ENCODE measurements at places on chromosomes 3 and 15.

GRCh38 chr15:90701880-90702630, 15.1 kb upstream of the BLM start:
- DNase-seq: no peak

DNA sequence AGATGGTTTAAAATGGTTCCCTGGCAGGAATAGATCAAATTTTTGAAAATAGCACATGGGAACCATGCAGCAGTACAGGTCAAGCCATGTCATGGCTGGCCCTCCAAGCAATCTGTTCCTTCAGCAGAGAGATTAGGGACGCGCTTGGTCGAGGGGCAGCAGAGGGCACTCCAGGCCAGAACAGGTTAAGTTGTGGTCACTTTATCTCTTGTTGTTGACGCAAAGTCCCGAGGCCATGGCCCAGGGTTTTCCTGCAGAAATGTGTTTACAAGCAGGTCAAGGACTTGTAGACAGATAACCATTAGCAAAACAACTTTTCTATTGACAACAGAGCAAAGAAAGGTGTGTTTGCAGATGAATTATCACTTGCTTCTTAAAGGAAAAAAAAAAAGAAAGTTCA, 570.0 kb upstream of the NR2F2 start:
- no peak for DNase-seq

DNA sequence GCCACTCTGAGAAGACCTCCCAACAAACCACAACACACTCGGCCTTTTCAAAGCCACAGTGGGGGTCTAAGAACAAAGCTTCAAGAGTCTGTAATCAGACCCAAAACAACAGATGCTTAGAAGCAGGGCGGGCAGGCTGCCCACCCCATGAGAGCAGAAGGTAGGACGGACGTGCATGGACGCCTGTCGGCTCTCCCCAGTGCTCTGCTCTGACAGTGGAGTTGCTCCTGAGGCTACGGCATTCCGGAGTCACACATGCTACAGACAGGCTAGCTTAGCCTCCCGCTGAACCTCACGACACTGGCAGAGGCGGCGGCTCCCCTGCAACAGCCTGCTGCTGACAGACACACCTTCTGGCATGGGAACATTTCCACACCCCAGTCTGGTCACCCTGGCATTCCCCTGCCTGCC, 33.5 kb downstream of the SLCO2A1 start:
- DNase-seq: no peak

DNA sequence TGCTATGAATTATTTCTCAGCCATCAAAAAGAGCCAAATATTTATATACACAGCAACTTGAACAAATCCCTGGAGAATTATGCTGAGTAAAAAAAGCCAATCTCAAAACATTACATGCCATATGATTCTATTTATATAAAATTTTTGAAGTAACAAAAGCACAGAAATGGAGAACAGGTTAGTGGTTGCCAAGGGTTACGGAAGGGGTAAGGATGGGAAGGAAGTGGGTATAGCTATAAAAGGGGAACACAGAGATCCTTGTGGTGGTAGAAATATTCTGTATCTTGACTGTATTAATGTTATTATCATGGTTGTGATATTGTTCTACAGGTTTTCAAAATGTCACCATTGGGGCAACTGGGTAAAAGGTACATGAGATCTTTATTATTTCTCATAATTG, 62.3 kb upstream of the ASB14 start:
- DNase-seq: no peak

GRCh38 chr15:99487337-99487730, 78.5 kb upstream of the MEF2A start:
- no peak for DNase-seq

DNA sequence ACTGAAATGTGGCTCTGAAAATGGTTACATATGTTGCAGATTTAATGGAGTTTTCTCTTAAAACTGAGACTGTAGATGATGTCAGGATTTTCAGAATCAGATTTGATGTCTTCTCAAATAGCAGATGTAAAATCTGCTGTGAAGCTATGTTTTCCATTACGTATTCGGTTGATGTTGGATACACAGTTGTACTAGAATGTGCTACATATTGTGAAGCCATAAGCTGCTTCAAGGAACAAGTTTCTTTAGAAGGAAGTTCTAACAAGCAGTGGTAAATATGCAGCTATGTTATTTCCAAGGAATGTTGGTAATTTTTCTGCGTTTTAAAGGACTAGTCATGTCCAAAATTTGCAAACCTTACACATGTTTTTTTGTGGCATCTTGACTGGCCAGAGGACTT, 197.7 kb downstream of the RBMS3 start:
- no peak for DNase-seq

DNA sequence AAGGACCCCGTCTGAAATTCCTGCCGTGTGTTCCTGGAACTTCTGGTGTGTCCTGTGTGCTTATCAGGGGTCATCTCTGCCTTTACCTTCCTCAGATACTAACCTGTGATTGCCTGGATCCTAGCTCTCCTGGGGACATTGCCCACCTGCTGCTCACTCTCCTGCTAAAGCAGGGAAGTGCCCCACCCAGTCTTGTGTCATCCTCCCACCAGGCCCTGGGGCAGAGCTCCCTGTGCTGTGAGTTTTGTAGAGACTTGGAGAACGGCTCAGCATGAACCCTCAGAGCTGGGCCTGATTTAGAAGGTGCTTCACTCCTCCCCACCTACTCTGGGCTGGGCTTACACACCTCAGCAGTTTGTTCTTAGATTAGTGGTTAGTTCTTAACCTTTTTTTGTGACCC, 3.8 kb upstream of the TMEM44 start:
- no peak for DNase-seq

- no peak for DNase-seq
Observed at GRCh38 chr15:60691508-60692047, 212.6 kb upstream of the ICE2 start.

DNA sequence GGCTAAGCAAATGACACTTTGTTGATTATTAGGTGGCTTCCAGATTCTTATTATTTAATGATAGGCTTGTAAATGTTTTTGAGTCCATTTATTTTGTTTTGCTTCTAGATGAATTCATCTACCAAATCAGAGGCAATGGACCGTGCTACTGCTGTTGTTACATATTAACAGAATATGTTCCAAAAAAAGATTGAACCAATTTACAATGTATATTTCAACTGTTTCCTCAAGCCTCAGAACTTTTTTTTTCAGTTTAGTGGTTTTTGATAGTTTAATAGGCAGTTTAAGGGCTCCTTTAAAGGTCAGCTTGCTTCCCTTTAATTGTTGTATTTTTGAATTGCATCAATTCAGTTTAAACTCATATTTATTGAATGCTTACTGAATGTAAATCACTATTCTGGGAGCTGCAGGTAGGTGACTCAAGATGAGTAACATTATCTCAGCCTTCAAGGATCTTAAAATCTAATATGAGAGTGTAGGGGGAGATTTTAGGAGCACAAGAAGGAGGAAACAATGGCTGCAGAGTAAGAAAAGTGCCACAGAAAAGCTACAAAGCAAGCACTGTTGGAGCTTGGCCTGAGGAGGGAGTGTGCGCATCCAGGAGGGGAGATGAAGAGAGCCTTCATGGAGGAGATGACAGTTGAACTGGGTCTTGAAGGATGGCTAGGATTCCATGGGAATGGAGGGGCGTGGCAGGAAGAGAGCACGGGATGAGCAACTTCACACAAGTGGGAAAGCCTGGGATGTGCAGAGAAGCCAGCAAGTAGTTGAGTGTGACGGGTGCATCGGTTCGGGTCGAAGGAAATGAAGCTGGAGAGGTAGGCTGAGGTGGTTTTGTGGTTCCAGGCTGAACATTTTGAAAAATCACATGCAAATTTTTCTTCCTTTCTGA, 14.7 kb downstream of the MAP2K1 start:
- DNase-seq: no peak

GRCh38 chr15:68794863-68795262, 25.8 kb downstream of the ANP32A start:
- no peak for DNase-seq

- peak; percentile 57 for DNase-seq
Observed at GRCh38 chr15:82197733-82198594, 64.6 kb downstream of the EFL1 start.

GRCh38 chr3:49279376-49279775, 2.3 kb upstream of the C3orf62 start:
- DNase-seq: no peak

- DNase-seq: no peak
Observed at GRCh38 chr3:57147071-57147470, 18.1 kb downstream of the IL17RD start.

- DNase-seq: no peak
Observed at GRCh38 chr15:85592148-85592547, 202.6 kb downstream of the KLHL25 start.

DNA sequence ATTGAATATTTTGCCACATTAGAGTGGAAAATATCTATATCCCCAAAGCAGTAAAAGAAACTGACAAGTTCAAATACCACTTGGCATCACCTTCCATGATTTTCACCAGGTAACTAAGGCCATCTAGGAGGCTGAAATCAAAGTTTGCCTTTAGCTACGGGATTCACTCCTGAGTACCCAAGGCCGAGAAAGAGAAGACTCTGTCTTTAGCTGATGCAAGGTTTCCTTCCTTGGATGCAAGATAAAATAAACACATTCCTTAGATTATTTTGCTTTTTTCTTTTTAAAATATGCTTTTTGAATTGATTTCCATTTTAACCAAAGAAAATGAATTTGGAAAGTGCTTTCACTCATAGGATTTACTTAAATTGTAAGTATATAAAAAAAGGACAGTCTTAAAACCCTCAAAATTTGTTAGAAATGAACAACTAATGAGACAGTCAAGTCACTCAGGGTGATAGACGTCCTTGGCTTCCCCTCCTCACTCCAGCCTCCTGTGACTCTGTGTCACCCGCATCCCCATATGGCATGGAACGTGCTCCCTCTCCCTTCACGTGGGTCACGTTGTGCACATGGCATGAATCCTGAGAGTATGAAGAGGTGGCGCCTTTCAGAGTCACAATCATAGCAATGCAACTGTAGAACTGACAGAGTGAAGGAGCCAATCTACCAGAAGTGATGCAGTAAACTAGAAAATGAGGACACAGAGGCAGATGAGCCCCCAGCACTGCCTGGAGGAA, 148.4 kb downstream of the RTP4 start:
- no peak for DNase-seq

DNA sequence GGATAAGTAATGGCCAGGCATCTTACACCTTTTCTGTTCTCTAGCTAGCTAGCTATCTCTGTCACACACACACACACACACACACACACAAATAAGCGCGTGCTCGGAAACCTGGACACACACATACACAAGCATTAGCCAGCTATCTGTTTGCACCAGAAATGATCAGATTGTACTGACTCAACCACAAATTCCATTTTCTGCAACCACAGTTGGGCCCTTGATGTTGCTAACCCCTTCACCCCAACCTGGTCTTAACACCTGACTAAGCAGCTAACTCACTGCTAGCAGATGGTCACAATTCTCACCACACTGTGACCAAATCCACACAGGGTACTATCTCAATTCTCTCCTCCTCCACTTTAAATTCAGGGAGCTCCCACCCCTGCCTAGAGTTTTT, 183.0 kb upstream of the THBS1 start:
- DNase-seq: no peak

GRCh38 chr3:184733181-184733580, 21.3 kb upstream of the MAGEF1 start:
- no peak for DNase-seq

DNA sequence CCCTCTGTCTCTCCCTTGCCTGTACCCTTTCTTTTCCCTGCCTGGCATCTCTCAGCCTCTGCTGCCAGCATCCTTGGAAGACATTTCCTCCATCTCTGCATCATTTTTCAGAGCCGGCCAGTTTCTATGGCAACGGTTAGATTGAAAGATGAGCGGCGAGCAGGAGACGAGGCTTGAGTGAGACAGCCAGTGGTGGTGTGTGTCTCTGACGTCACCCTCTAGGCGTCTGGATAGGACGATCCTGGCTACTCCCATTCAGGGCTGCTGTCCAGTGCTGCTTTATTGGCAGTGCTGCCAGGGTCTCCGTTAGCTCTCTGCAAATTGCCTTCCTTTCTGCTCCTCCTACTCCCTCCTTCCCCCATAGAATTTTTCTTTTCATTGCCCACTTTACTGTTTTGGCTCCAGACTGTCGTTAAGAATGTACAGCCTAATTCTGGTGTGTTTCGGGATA, 57.9 kb downstream of the TRAK1 start:
- peak; percentile 98 for DNase-seq

DNA sequence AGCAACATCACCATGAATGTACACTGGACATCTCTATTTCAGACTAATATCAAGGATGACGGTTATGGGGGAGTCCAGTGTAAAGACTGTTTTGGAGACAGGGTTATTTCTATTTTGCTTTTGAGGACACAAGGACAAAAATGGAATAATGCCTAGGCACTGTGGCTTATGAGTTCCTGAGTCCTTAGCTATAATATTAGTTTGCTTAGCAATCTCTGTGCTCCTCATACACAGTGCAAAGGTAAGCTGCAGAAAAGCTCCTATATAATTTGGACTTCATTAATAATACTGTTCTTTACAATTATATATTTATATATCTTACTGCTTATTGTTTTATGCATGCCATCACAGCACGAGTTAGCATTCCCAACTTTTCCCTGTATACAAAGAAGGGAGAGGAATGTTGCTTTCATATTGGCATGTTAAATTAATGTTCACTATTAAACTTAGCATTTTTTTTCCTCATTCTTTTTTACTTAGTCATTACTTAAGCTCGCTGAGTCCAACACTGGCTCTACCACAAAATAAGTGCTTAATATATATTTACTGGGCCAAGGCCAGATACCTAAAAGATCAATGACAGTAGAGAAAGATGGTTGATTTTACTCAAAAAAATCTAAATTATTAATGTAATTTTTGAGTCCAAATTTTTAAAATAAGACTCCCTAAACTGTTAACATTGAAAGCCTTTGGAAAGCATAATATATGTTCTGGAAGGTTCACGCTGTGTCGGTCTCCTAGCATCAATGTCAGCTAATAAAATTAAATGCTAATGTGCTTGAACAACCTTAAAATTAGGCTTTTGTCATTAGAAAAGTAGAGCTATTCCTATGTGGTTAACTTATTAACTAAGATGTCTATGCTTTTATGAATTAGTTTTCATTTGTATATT, 13.8 kb downstream of the THBS1 start:
- DNase-seq: no peak

DNA sequence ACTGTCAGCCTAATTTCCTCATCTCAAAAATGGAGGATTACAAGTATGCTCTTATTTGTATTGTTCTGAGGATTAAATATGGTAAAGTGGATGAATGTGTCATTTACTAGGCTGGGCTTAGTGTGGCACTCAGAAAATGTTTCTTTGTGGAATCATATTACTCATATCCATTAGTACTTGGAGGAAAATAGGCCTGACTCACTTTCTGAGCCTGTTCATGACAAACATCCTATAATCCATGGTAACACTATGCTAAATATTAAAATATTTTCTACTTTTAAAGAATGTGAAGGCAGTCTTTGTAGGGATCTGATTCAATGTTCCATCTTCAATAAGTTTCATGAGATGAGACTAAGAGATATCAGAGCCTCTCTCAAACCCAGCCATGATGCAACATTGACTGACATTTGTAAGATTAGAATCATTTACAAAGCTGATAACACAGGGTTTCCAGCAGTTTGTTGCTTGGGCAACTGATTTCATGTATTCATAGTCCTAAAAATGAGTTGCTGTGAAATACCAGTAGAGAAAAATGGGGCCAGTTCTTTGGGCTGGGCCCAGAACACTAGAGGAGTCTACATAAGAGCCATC, 1048.5 kb downstream of the NTRK3 start:
- DNase-seq: no peak

GRCh38 chr3:50890688-50891344, 216.1 kb downstream of the DOCK3 start:
- no peak for DNase-seq

All from cerebellar nuclear complex (tissue), 1 donor.